ENCODE measurements at places on chromosomes 7 and 10.

- DNase-seq: peak; percentile 45
These were observed 96.8 kb upstream of the PHYHIPL start for GRCh38 chr10:59079386-59080226.

DNA sequence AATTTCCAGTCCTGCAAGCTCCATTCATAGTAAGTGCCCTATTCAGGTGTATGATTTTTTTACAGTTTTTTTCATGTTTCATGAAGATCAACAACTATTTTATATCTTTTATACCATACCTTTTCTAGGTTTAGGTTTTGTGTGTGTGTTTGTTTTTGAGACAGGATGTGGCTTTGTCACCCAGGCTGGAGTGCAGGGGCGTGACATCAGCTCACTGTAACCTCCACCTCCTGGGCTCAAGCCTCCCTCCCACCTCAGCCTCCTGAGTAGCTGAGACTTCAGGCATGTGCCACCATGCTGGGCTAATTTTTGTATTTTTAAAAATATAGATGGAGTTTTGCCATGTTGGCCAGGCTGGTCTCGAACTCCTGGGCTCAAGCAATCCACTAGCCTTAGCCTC lies 35.0 kb downstream of the ARMH3 start:
- DNase-seq: no peak

DNA sequence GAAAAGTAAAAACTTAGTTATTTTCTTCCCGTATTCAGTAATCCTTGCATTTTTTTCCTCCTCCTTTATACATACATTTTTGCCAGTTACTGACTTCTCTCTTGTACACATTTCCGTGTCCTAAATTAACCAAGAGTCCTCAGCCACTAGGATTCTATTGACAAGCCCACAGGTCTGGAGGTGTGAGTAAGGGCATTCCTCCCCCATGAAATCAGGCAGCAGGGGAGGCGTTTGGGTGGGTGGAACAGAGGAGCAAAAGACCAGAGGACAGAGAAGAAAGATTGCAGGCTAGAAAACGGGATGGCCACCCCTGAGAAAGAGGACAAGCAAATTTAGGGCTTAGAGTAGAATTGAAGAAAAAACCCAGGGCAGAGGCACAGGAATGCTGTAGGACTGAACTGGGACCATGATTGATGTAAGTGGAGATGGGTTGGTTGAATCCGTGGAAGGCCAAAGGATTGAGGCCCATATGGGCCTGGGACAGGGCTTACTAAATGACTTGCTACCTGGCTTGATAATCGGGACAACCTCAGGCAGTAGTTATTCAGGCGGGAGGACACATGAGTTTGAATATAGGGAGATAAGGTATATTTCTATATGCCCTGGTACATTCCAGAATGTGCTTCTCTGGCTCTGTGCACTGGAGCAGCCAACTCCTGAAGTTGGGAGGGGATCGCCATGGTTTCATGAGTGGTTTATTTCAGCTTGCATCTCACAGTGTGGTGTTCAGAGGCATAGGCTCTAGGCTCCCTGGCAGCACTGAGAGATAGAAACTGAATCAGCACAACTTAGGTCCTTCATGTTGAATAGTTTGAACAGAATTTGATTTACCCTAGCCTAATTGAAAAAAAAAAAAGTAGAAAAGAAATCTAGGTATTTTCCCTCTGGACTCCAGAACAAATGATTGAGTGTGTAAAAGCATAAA lies 28.0 kb downstream of the IKZF1 start:
- DNase-seq: no peak

GRCh38 chr7:26157520-26158105 lies 5.6 kb downstream of the NFE2L3 start:
- DNase-seq: no peak

DNA sequence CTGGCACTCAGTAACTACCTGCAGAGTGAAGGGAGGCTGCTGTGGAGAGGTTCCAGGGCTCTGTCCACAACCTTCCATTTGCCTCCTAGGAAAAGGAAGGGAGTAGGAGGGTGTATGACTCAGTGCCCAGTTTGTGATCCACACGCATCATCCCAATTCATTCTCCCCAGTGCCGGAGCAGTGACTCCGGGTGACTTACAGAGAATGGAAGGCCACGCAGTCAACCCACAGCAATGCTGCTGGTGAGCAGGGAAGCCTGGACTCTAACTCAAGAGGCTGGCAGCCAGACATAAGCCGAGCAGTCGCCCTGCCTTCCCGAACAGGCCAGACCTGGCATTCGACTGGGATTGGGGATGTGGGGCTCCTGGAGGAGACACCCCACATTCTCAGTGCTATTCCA lies 139.9 kb downstream of the SH3PXD2A start:
- DNase-seq: no peak

DNA sequence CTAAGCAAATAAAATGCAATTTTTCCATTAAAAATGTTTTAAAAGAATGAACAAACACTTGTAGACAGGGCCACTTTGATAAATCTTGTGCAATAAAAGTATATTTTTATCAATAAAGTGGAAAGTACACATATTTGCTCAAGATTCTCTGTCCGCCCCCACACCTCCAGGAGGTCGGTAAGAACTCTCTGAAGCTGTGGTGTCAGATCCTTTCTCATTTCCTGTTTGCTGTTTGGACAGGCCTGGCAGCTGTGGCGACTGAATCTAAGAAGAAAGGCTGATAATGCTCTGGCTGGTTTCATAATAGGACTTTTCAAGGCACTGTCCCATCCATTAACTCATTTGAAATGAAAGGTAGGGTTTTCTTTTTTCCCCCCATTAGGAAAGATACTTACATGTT lies 15.3 kb upstream of the ASB4 start:
- DNase-seq: peak; percentile 51

DNA sequence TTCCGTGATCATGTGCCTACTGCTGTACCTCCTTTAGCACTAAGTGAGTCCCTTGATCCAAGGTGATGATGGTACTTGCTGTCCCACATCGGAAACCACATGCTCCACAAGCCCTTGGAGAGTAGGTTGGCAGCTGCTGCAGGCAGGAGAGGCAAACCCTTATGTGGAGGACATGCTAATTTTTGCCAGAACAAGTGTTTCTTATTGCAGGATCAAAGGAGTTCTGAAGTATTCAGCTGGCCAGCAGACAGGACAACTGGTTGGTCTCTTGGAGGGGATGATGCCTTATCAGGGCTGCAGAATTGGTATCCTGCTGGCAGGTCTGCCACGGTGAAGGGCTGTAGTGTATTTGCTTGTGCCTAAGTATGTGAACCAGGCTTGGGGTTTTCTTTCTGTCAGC lies 36.8 kb downstream of the NACAD start:
- DNase-seq: no peak

DNA sequence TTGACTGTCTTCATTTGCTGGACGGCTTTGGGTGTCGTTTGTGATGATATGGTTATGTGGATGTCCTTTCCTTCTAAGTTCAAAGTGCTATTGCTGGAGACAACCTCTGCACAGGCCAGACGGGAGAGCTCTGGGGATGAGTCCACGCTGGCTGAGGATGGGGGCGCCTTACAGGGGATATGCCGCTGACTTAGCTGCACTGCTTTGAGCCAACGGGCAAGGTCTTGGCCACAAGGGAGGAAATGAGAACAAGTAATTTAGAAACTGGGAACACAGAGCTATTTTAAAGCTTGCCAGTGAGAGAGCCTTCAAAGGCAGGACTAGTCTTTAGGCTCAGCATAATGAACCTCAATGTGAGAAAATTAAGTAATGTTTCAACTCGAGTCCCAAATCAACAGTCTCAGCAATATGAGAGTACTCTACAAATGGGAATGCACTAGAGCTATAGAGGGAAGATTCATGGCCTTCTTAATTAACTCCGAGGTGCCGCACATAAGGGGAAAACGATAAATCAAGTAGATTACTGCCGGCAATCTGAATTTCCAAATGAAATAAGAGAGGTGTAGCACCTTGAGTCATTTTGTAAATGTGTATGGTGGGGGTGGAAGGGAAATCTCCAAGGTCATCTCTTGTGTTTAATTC lies 209.3 kb downstream of the JAZF1 start:
- no peak for DNase-seq

GRCh38 chr7:33996899-33997298 lies 91.6 kb downstream of the BMPER start:
- no peak for DNase-seq

GRCh38 chr10:30858499-30858898 lies 173.2 kb downstream of the ZNF438 start:
- peak; percentile 93 for DNase-seq

- no peak for DNase-seq
These were observed 14.1 kb upstream of the C10orf95 start for GRCh38 chr10:102465466-102465865.

- no peak for DNase-seq
These were observed 768.0 kb upstream of the PHF14 start for GRCh38 chr7:10205696-10206095.

DNA sequence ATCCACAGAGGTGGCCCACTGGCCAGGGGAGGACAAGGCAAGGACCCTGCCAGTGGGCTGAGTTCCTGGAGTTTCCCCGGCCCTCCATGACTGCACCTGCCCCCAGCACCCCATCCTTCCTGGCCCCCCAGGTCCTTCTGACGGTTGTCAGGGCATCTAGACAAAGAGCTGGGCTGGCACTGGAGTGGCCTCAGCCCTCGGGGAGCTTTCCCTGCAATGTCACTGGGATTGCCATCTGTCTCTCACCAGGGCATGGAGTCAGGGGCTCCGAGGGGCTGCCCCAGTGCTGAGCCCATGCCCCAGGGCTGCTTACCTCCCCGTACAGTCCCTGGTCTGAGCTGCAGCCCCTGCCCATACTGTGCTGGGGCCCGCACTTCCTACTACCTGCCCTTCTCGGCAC lies 446.5 kb upstream of the MKI67 start:
- DNase-seq: no peak

DNA sequence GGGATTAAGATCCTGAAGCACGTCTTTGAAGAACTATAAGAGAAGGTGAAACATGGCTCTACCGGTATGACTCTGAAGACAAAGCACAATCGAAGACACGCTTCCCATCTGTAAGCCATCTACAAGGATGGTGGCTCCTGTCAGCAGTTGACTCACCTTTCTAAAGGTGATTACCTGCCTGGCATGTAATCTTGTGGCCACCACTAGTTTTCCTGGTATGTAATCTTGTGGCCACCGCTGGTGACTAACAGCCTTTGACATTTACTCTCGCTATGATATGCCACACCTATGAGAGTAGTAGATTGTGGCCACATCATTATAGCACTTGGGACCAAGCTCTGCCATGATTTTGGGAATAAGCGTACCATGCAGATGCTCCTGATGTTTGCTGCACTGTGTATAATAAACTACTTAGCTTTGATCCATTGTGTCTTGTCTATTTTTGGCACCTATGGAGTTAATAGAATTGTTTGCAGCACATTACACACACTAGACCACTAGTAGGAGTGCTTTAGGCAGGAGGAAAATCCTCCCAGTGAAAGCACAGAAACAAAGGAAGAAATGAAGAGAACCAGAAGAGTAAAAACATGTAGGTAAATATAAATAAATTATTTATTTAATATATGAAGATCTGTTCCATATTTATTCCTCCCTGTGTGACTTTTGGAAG lies 59.8 kb downstream of the VAX1 start:
- no peak for DNase-seq

GRCh38 chr7:77434570-77435275 lies 18.6 kb upstream of the GSAP start:
- DNase-seq: no peak
